AG08395 (cell line): ENCODE measurements at places on chromosomes 16 and 17.
A peak's percentile ranks its signal among the peaks of the same experiment; 100 is the strongest.

- peak; percentile 88 for DNase-seq
Measured at GRCh38 chr16:66036793-66037715, 329.4 kb upstream of the CDH5 start.

DNA sequence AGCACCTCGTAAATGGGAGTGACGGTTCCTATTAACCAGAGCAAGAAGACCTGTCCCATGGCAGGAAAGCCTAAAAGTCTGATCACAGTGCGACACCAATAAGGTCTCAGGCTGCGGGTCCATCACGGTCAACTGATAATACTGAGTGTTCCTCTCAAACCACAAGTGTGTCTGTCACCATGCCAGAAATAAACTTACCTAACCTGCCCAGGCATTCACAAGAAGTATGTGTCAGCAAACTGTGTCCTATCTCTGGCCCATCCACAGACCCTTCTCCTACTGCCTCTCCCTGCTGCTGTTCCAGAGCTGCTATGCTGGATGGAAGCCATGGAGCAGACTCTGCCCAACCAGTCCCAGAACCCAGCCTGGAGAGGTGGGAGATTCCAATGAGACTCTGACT is 73.5 kb downstream of the ZNF423 start:
- no peak for DNase-seq

DNA sequence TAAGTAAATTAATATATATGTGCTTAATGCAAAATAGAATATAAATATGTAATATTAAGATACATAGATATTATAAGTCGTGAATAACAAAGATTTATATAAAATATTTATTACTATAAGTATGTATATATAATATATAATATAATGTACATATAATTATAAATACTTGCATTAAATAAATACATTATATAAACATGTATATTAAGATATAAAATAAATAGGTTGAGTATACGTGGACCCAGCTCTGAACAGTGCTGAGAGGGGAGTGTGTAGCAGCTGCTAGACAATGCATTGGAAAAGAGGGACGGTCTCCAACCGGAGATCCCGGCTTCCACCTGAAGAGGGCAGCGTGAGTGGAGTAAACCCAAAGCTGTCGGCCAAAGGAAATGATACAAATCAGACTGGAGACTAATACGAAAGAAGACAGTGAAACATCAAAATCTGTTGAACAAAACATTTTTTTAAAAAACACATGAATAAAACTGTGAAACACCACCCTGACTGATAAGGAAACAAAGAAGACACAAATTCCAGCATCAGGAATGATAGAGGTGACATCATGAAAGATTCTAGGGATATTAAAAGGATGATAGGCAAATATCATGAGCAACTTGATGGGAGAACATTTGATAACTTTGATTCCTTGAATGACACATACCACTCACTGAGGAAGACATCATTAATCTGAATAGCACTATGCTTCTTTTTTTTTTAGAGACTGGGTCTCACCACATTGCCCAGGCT is 125.4 kb upstream of the CHMP6 start:
- DNase-seq = peak; percentile 79

DNA sequence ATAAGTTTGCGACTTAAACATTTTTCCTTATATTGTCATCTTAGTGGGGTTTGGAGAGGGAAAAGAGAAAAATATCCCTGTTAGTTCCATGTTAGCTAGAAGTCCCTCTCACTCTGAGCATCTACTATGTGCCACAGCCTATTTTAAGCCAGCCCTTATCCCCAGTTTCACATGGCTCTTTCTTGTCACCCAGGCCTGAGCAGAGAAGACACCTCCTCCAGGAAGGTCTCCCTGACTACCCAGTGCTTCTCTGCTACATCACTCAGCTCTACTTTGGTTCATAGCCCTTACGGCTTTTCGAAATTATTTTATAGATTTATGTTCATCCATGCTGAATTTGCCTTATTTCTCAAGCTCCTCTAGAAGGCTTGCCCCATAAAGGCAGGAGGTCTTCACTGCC is 7.2 kb upstream of the MAP2K3 start:
- no peak for DNase-seq

DNA sequence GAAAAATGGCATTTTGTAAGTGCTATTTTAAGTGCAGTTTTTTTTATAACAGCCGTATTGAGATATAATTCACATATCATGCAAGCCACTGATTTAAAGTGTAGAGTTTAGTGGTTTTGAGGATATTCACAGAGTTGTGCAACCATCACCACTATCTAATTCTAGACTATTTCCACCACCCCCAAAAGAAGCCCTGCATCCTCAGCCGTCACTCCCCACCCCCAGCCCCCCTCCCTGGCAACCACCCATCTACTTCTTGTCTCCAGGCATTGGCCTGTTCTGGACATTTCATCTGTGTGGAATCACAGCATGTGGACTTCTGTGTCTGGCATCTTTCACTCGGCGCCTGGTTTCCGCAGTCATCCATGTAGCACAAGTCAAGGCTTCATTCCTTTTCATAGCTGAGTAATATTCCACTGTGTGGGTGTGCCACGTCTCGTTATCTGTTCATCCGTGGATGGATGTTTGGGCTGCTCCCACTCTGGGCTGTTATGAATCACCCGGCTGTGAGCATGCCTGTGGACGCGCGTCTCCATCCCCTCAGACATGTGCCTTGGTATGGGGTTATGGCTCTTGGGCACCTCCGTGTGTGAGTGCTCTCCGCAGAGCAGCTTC is 138.4 kb upstream of the CIBAR2 start:
- no peak for DNase-seq

DNA sequence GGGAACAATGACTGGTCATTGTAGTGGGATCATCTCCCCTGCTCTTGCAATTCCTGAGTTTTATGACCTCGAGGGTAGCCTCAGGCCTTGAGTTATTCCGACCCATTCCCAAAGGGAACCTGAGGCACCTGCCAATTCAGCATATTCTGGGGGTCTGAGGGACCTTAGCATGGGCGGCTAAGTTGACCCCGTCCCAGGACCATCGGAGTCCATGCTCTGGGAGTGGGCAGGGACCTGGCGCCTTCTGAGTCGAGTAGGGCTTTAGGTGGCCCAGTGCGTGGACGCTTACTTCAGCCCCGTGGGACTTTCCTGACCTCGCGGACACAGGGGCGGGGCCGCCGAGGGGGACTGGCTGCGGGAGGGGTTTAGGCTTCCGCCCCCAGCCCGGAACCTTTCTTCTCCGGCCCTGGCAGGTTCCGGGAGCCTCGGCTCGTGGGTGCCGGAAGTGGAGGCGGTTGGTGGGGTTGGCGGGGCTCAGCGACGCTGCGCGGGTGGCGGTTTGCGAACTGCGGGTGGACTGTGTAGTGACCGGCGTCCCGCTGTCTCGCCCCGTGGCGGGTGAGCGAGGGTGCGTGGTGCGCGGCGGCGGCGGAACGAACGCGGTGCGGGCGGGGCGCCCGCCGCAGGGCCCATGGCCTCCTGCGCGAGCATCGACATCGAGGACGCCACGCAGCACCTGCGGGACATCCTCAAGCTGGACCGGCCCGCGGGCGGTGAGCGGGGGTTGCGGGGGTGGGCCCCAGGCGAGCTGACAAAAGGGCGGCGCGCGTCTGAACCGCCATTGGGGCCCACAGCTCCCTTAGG is at the start of gene EDC4:
Gene EDC4 (plus strand): TSS at position 422 of the 804 bp plus-strand sequence. CDS start 210 bp downstream, at position 632.
- peak; percentile 93 for DNase-seq

GRCh38 chr17:64402469-64402868 is 11.8 kb upstream of the PECAM1 start:
- no peak for DNase-seq

- no peak for DNase-seq
Measured at GRCh38 chr17:62135742-62136141, 70.7 kb upstream of the MED13 start.

DNA sequence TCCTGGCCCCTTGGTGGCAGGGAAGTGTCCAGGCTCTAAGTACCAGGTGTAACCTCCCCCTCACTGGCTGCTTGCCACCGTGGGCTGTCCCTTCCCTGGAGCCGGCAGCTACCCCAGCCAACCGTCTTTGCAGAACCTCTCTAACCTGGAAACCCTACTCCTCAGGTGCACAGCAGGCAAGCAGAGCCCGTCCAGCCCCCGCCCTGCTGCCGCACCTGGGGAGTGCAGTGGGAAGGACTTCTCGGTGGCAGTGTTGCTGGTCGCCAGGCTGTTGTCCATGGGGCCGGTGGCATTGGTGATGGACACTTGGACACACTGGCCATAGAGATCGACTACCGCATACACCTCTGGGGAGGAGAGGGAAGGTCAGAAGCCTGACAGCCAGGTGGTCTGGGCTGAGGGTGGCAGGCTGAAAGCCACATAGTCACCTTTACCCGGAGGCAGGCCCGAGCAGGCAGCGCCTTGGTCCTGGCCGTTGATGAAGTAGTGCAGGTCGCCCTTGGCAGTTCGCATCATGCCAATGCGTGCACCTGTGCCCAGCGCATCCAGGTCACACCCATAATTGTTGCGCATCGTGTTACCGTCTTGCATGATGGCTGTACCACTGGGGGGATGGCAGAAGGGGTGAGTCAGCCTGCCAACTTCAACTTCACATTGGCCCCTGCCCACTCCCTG is 6.5 kb downstream of the NEURL4 start:
- DNase-seq = no peak

GRCh38 chr16:9114842-9115241 is 23.4 kb downstream of the HAPSTR1 start:
- DNase-seq = no peak

DNA sequence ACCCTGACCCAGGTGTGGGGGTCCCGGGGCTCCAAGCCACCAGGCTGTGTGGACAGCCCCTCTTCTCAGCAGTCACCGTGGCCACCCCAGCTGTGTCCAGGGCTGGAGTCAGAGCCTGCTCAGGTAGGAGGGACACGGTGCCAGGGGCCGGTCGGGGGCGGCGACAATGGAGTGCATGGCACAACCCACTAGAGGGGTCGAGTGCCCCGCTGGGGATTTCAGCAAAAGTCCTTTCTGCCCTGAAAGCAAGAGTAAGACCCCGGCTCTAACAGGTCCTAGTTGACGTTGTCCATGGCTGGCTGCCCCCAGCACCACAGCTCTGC is 11.3 kb downstream of the UTS2R start:
- no peak for DNase-seq

- no peak for DNase-seq
Measured at GRCh38 chr17:69703751-69704150, 289.3 kb downstream of the MAP2K6 start.

DNA sequence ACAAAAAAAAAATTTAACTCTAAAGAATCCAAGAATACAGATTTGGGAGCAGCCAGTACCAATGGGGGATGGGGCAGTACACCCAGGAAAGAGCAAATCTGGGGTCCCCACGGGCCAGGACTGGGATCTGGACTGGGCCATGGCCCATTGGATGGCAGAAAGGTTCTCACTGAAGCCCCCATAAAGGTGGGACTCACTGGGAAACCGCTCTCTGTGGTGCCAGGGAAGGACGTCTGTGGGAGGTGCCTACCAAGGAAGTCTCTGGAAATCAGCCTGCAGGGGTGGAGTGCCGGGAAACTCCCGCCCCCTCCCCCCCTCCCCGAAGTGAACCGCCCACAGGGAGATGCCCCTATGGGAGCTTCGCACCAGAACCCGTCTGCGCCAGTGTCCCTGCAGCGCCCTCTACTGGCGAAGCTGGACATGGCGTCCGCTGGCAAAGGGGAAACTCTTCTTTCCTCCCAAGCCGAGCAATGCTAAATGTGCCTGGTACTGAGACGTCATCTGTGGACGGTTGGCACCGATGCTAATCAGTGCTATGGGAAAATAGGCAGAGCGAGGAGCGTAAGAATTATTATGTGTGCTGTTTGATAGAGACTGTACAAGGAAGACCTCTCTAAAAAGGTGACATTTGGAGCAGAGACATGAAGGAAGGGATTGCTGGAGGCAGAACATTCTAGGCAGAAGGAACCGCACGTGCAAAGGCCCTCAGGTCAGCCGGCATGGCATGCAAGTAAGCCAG is 671.1 kb downstream of the WWOX start:
- DNase-seq = peak; percentile 66

GRCh38 chr17:77184474-77184873 is 43.7 kb downstream of the SEC14L1 start:
- DNase-seq = peak; percentile 55

- peak; percentile 98 for DNase-seq
Measured at GRCh38 chr17:31596382-31597323, 205.2 kb downstream of the RAB11FIP4 start.

DNA sequence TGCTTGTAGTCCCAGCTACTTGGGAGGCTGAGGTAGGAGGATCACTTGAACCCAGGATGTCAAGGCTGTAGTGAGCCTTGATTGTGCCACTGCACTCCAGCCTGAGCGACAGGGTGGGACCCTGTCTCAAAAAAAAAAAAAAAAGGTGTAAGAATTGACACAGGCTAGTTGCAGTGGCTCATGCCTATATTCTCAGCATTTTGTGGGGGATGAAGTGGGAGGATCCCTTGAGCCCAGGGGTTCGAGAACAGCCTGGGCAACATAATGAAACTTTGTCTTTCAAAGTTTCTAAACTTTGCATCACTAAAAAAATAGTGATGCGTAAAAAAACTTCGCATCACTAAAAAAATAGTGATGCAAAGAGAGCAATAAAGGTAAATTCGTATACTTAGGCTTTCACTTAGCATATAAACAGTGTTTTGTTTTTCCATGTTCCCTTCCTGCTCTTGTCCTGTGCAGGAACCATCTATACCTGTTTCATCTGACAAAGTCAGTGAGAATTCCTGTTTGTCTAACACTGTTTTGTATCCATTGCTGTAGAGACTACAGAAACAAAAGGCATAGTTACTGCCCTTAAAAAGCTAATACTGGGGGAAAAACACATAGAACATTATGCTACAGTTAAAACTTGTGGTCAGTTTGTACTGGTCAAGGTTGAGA is 32.1 kb downstream of the CTCF start:
- DNase-seq = no peak

DNA sequence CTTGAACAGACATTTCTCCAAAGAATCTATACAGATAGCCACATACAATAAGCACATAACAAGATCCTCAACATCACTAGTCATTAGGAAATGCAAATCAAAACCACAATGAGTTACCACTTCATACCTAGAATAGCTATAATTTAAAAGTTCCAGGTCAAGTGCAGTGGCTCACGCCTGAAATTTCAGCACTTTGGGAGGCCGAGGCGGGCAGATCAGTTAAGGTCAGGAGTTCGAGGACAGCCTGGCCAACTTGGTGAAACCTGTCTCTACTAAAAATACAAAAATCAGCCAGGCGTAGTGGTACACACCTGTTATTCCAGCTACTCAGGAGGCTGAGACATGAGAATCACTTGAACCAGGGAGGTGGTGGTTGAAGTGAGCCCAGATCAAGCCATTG is 19.9 kb downstream of the RANBP10 start:
- no peak for DNase-seq

- peak; percentile 36 for DNase-seq
Measured at GRCh38 chr16:50326835-50327465, 41.8 kb downstream of the BRD7 start.

- DNase-seq = peak; percentile 63
Measured at GRCh38 chr16:4212934-4213296, 29.0 kb downstream of the SRL start.

DNA sequence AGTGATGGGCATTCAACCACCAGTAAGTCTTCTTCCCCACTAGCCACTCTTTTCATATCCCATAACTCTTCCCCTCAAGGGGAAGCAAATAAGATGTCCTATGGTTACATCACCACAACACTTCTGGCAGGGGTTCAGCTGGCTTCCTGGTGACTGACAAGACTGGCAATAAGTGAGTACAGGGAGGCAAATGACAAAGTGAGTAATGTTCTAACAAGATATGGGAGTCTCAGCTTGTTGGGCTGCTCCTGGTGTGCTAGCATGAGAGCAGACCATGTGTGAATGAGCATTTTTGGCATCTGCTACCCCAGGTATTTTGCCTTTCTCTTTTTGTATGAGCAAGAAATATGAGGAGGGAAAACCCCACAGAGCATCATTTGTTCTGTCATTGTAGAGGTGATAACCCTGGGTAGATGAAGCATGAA is 9.9 kb downstream of the TMIGD1 start:
- no peak for DNase-seq

- peak; percentile 14 for DNase-seq
Measured at GRCh38 chr16:56382901-56383355, 42.4 kb downstream of the AMFR start.
